Fibroblast of skin of right biceps (primary cell): ENCODE measurements at places on chromosomes 2 and 18.

DNA sequence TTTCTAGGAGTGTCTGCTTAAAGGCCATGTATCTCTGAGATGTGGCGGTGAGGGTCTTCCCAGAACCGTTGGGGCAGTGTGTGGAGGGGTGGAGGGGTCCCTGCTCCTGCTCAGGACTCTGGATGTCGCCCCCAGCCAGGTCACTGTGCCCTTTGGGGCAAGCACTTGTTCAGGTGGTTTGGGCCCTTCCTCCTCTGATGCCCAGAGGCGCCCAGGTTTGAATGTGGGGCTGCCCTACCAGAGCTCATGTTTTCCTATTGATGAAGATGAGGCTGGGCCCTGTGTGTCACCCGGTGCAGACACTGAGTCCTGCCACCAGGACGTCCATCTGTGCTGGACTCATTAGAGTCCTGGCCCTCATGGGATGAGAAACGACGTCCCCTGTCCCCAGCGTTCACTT lies 14.3 kb upstream of the PER2 start:
- DNase-seq = no peak

- no peak for DNase-seq
Measured at GRCh38 chr2:10169053-10169578, 46.6 kb downstream of the RRM2 start.

DNA sequence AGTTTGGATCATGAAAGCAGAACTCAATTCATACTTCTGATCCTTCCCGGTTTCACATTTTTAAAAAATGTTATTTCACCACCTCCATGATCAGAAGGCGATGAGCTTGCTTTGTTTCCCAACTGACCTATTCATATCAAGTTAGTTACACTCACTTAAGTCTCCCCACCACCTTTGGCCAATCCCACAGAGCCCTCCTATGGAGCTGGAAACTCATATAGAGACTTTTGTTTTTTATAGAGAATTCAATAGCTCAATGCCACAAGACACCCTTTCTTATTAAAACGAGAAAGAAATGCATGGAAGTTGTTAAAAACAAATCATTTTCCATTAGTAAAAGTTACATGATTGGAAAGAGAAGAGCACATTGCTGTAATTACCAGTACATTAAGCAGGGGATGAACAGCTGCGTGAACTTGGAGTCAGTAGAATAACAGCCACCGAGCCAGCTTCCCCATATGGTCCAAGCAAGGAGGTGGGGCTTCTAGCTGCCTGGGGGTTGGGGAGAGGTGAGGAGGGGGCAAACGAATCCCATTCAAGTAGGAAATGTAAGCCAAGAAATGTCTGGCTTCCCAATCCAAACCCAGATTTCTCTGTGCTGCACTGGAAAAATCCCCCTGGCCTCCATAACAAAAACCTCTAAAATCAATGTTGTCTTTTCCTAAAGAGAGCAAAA lies 614.5 kb downstream of the IRS1 start:
- no peak for DNase-seq

DNA sequence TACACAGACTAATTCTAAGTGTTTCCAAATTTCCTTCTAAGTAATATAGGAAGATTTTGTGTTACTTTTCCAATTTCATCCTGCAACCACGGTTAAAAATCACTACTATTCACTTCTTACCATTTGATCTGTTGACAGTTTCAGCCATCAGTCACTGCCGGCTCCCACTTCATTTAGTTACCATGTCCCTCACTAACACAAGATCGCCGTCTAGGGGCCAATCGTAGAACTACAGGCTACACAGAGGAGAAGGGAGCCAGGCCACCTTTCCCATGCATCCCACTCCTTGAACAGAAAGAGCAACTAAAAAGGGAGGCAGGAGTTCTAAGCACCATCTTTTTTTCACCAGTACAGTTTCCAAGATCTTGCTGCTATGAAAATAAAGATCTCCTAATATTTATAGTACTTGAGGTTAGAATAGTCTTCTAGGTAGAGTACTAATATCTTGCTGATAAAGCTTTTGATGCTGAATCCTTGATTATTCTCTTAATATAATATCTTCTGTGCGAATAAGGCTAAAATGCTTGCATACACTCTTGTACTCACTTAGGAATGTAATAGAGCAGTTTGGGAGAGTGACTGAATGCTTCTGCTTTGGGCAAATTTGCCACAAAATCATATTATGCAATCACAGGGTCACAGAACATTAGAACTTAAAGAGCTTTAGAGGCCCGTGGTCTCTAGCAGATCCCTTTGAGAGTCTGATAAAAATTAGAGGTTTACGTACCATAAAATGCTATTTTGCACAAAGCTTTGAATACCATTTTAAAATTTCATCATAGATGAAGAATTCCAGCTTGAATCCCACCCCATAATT lies 39.5 kb upstream of the CYP1B1 start:
- DNase-seq = peak; percentile 77

- no peak for DNase-seq
Measured at GRCh38 chr18:7809455-7809854, 242.3 kb downstream of the PTPRM start.

DNA sequence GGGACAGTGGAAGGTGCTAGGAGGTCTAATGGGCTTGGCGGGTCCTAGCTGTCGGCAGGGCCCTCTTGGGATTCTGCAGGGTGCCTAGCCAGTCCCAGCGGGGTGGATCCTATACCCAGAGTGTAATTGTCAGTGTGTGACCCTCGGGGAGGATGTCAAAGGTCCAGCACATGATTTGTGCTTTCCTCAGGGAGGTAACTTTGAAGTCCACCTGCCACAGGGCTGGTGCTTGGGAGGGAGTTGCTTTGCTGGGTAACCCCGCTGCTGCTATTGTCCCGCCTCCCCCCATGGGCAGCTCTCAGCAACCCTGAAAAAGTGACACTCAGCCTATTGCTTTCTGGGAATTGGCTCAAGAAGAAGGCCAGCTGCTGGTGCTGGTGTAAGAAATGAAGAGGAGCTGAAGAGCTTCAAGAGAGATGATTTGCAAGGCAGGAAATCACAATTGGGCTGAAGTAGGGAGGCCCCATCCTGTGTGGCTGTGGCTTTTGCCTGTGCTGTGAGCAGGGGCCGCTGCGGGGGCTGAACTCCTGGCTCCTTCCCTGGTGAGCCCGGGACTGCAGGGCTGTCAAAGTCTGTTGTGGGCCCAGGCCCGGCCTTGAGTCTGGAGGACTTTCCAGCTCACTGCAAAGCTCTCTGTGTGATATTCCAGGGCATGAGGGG lies 36.4 kb downstream of the EMILIN2 start:
- DNase-seq = no peak

DNA sequence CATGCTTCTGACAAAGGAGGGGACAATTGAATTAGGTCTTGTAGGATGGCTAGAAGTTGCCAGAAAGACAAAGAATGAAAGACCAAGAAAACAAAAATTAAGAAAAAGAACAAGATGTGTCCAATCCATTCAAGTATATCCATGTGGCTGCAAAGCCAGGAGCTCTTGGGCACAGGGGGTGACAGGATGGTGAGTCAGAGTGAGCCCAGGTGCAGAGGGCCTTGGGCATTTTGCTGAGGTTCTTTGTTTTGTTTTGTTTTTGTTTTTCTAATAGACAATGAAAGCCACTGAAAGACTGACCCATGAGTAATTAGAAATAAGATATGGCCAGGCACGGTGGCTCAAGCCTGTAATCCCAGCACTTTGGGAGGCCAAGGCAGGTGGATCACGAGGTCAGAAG lies 104.6 kb upstream of the KLHL29 start:
- no peak for DNase-seq

DNA sequence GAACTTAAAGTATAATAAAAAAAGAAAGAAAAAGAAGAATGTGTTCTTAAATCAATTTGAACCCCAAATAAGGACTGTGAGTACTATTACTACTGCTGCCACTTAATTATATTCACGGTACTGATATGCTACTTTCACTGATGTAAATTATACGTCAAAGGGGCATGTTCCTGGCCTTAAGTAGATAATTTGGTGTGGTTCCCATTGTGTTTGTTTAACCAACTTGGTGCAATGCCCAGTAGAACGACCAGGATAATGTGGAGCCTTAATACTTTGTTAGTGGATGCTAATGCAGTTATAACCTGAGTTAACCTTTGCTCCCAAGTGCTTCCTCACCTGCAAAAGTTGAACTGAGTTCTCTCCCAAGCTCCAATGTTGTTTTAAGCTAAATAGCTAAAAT lies 142.0 kb downstream of the NR4A2 start:
- DNase-seq = no peak

- DNase-seq = peak; percentile 89
Measured at GRCh38 chr2:100197631-100198153, 55.3 kb upstream of the AFF3 start.

- DNase-seq = no peak
Measured at GRCh38 chr2:14199040-14199439, 433.5 kb upstream of the LRATD1 start.

GRCh38 chr2:114006460-114006859 lies 116.6 kb downstream of the ACTR3 start:
- DNase-seq = no peak
